NCI-H2171 (cell line): ENCODE measurements at places on chromosomes 12 and 14.

DNA sequence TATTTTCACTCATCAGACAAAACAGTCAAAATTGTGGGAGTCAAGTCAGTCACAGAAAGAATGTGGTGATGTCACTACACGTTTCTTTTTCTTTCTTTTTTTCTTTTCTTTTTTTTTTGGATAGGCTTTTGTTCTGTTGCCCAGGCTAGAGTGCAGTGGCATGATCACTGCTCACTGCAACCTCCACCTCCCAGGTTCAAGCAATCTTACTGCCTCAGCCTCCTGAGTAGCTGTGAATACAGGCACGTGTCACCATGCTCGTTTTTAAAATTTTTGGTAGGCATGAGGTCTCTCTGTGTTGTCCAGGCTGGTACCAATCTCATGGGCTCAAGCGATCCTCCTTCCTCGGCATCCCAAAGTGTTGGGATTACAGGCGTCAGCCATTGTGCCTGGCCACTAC, 2.3 kb downstream of the CLECL1 start:
- DNase-seq: no peak

- no peak for DNase-seq
These were observed 53.2 kb downstream of the GOLGA5 start for GRCh38 chr14:92847278-92847677.

DNA sequence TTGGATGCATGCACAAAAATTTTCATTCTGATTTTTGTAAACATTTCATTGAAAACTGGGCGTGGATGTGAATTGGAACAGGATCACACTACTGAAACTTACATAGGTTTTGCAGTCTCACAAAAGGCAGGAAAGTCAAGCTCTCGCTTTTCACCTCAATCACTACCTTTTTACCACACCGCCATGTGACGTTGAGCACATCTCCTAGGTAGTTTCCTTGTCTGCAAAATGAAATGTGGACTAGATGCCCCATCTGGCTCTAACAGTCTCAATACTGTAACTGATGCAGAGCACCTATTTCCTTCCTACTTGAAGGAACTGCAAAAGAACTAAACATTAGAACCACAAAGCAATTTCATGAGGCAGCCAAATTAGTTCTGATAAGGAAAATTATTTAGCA, 4.4 kb upstream of the YY1 start:
- DNase-seq: no peak

GRCh38 chr12:10184261-10184843, 5.5 kb downstream of the TMEM52B start:
- no peak for DNase-seq

GRCh38 chr14:33332497-33332896, 393.8 kb downstream of the NPAS3 start:
- DNase-seq: no peak

GRCh38 chr14:24361326-24361725, 6.7 kb upstream of the NFATC4 start:
- no peak for DNase-seq

GRCh38 chr12:75269209-75269608, 59.6 kb upstream of the KCNC2 start:
- DNase-seq: no peak

DNA sequence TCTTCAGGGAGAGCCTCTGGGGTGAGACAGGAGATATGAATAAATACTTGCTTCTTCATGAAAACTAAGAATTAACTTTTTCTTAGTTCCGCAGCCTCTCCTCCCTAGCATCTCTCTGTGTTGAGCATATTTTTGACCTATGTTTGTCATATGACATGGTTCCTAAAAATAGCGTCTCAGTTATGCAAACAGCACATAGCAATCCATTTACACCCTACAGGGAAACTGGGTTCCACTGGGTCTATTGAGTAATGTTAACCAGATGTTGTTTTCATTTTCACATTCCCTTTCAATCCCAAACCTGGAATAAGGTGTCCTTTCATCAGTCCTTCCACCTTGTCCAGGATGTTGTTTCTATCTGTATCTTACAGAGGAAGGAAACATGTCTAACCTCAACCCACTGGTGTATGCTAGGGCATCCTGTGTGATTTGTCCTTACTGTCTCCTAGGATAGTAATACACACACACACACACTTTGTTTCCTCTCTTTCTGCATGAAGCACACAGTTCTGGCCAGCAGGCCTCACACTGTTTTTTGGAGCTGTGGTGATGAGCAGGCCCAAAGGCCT, 1543.5 kb downstream of the AACS start:
- DNase-seq: no peak
